ENCODE measurements at places on chromosomes 6 and 20.
A peak's percentile ranks its signal among the peaks of the same experiment; 100 is the strongest.

- DNase-seq, result peak; percentile 63
These were observed 709 bp upstream of the ASXL1 start for GRCh38 chr20:32357375-32357868.

GRCh38 chr6:137342607-137343190 is 123.5 kb upstream of the IFNGR1 start:
- DNase-seq, result no peak

GRCh38 chr6:145506565-145506964 is 228.8 kb downstream of the EPM2A start:
- DNase-seq, result no peak

GRCh38 chr6:14882394-14883026 is 363.4 kb upstream of the JARID2 start:
- DNase-seq, result no peak

DNA sequence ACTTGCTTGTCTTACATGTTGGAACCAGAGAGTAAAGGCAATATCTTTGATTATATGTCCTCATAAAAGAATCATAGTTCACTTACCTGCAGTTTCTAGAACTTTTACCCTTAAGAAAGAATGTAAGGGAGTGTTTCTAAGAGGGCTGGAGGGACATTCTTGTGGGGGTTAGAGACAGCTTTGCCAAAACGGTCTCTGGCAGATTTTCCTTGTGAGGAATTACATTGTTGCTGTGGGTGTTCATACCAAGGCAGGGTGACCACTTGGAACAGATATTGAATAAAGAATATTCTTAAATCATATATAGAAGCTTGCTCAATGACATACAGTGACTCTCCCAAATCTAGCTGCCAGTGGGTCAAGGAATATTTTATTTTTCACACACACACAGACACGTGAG is 517.6 kb upstream of the SOX4 start:
- no peak for DNase-seq

GRCh38 chr20:19212469-19212815 is at the start of gene SLC24A3:
TSS of gene SLC24A3 (plus strand) at chr20:19212642.
- peak; percentile 2 for DNase-seq

GRCh38 chr6:129699659-129700058 is 10.3 kb downstream of the ARHGAP18 start:
- DNase-seq, result no peak

GRCh38 chr6:150324044-150324443 is 44.8 kb upstream of the IYD start:
- DNase-seq, result no peak

- no peak for DNase-seq
These were observed 7.3 kb downstream of the EBF4 start for GRCh38 chr20:2699775-2700413.

GRCh38 chr20:53678990-53679596 is 85.5 kb upstream of the ZNF217 start:
- no peak for DNase-seq

DNA sequence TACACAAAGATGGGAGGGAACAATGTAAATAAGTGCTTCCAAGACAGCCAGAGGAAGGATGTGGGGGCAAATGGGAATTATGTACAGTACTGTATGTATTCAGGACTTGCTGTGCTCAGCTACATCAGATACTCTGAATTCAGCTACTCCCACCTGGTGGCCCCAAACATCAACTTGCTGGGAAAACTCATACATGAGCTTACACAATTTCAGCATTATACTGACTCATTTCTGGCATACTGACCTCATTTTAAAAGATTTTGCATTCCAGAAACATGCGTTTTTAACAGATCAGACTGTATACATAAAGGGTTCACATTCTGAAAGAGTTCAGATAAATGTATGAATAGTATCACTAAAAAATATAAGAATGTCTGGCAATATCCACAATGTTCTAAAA is 59.7 kb downstream of the GPX5 start:
- no peak for DNase-seq

All from dermis blood vessel endothelial cell (primary cell).